ENCODE measurements at places on chromosomes 7 and 10.

- no peak for DNase-seq
- no peak overlapping the region for H3K27ac ChIP-seq
- no peak overlapping the region for H3K4me3 ChIP-seq
- H3K27me3 ChIP-seq, result peaks cover 8% of the 10 kb centered on the region
These were observed 227.8 kb downstream of the ARHGAP21 start for GRCh38 chr10:24495666-24496460.

DNA sequence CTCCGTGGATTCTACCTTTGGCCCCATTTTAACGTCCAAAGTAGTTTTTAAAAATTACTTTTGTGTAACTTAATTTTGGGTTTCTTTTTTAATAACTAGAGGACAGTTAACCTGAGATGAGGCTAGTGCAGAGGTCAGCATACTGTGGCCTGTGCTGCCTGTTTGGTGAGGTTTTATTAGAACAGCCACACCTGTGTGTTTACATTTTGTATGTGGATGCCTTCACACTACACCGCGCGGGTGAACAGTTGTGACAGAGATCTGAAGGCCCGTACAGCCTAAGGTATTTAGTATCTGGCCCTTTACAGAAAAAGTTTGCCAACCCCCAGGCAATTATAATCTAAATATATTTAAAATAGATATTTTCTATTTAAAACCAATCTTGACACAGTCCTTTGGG is 46.9 kb downstream of the STK17A start:
- H3K36me3 ChIP-seq, result peaks cover 43% of the 10 kb centered on the region
- H3K4me3 ChIP-seq, result no peak overlapping the region
- peaks cover 43% of the 10 kb centered on the region for H3K4me1 ChIP-seq
- H3K27ac ChIP-seq, result no peak overlapping the region

DNA sequence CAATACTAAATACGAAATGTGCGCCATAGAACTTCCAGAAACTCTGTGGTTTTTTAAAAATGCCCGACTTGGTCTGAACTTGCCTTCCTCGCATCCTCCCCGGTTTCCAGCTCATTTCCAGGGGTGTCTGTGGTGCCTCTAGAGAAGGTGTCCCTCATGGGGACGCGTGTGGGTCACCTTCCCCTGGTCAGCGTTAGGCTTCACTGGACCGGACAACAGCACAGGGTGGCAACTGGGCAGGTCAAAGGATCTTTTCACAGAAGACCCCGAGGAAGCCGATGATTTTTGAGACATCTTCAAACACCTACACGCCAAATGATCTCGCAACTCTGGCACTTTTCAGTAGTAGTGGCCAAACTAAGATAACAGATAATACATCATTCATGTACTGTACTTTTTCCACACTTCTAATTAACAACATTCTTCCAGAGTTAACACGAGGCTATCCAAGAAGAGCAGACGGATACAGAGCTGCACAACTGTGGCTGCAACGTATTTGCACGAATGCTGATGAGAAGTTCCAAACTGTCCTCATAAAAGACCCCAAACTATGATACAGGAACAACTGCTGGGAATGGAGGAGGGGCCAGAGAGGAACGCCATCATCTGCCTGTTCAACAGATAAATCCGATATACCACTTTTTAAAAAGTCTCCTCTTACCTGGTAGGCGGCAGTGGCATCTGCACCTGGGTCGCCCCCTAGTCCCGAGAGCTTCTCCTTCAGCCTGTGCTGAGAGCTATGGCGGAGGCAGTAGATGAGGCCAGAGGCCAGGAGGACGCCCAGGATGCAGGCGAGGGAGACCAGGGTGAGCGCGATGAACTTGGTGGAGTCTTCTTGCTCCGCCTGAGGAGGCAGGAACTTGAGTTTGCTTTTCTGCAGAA is 345.5 kb downstream of the DNAJB6 start:
- DNase-seq, result no peak
- H3K27me3 ChIP-seq, result peaks cover 13% of the 10 kb centered on the region
- H3K4me1 ChIP-seq, result peaks cover 2% of the 10 kb centered on the region

- H3K36me3 ChIP-seq, result no peaks in the 10 kb centered on the region
- no peak overlapping the region for H3K4me3 ChIP-seq
- H3K4me1 ChIP-seq, result peaks cover 13% of the 10 kb centered on the region
- no peak overlapping the region for H3K27ac ChIP-seq
These were observed 2.3 kb upstream of the PAPSS2 start for GRCh38 chr10:87657371-87657770.

GRCh38 chr7:90303241-90303640 is 17.9 kb downstream of the FAM237B start:
- H3K4me3 ChIP-seq, result no peak overlapping the region
- peaks cover 4% of the 10 kb centered on the region for H3K27me3 ChIP-seq
- H3K4me1 ChIP-seq, result no peaks in the 10 kb centered on the region
- H3K36me3 ChIP-seq, result no peaks in the 10 kb centered on the region

- no peaks in the 10 kb centered on the region for H3K36me3 ChIP-seq
- no peak overlapping the region for H3K27ac ChIP-seq
- peaks cover 7% of the 10 kb centered on the region for H3K27me3 ChIP-seq
- no peak overlapping the region for H3K4me3 ChIP-seq
These were observed 179.5 kb downstream of the ADAM12 start for GRCh38 chr10:126208726-126209302.

DNA sequence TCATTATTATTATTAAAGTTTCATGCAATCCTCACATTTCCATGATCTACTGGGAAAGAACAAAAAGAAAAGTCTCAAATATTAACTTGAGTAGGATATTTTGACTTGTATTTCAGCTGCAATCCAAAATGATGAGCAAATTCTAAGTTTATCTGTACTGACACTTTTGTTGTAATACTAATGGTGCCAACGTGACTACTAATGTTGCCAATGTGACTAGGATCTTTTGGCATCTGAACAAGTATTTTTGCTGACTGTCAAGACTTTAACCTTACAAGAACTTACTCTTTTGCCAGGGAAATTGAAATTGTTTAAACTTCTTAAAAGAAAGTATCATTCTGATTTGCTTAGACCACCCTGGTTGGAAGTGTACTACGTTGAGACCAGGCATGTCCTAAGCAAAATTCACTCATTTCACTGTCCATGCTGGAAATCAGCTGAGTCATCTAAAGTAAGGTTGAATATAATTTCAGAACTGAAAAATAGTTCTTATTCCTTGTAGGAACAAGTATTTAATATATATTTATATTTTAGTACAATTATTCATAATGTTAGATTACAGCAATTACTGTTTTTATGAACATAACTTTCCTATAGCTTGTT is 78.5 kb upstream of the LYZL1 start:
- no peaks in the 10 kb centered on the region for H3K36me3 ChIP-seq
- H3K27me3 ChIP-seq, result no peaks in the 10 kb centered on the region
- H3K4me3 ChIP-seq, result no peak overlapping the region
- H3K4me1 ChIP-seq, result no peaks in the 10 kb centered on the region
- DNase-seq, result no peak
- no peak overlapping the region for H3K27ac ChIP-seq

- no peak overlapping the region for H3K4me3 ChIP-seq
- no peaks in the 10 kb centered on the region for H3K36me3 ChIP-seq
- no peaks in the 10 kb centered on the region for H3K4me1 ChIP-seq
- no peak overlapping the region for H3K27ac ChIP-seq
- DNase-seq, result no peak
- no peaks in the 10 kb centered on the region for H3K27me3 ChIP-seq
These were observed 213.2 kb upstream of the MDFIC start for GRCh38 chr7:114708646-114709045.

GRCh38 chr10:53786236-53786900 is 1013.8 kb upstream of the MBL2 start:
- no peaks in the 10 kb centered on the region for H3K27me3 ChIP-seq
- H3K36me3 ChIP-seq, result no peaks in the 10 kb centered on the region
- DNase-seq, result no peak
- H3K27ac ChIP-seq, result no peak overlapping the region
- no peak overlapping the region for H3K4me3 ChIP-seq
- no peaks in the 10 kb centered on the region for H3K4me1 ChIP-seq

DNA sequence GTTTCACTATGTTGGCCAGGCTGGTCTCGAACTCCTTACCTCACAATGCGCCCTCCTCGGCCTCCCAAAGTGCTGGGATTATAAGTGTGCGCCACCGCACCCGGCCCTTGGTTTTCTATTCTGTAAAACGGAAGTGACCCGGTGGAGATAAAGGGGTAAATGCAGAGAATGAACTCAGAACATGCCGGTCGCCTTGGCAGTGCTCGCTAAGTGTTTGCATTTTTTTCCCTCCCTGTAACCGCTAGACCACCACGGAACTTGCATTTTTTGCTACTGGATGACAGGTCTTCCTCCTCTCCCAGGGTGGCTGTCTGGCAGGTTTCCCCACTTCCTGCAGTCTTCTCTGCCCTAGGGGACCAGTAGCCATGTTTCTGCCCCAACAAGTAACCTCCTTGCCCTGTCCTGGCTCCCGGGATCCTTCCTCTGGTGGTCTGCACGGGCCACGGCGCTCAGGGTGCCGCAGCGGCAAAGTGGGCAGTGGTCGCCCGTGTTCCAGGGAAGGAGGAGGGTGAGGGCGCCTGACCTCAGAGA is 18.8 kb upstream of the GNA12 start:
- peak overlapping the region; percentile 38 for H3K4me3 ChIP-seq
- H3K36me3 ChIP-seq, result peaks cover 5% of the 10 kb centered on the region
- peaks cover 18% of the 10 kb centered on the region for H3K4me1 ChIP-seq
- H3K27me3 ChIP-seq, result no peaks in the 10 kb centered on the region
- DNase-seq, result no peak
- peak overlapping the region; percentile 14 for H3K27ac ChIP-seq

GRCh38 chr10:8453587-8453986 is 399.1 kb downstream of the GATA3 start:
- no peaks in the 10 kb centered on the region for H3K27me3 ChIP-seq
- H3K36me3 ChIP-seq, result no peaks in the 10 kb centered on the region
- DNase-seq, result no peak
- no peaks in the 10 kb centered on the region for H3K4me1 ChIP-seq

GRCh38 chr10:52250510-52250909 is 63.6 kb upstream of the DKK1 start:
- no peak overlapping the region for H3K27ac ChIP-seq
- no peak overlapping the region for H3K4me3 ChIP-seq
- no peaks in the 10 kb centered on the region for H3K36me3 ChIP-seq
- peaks cover 1% of the 10 kb centered on the region for H3K27me3 ChIP-seq
- H3K4me1 ChIP-seq, result no peaks in the 10 kb centered on the region

- no peaks in the 10 kb centered on the region for H3K4me1 ChIP-seq
- H3K4me3 ChIP-seq, result no peak overlapping the region
- no peaks in the 10 kb centered on the region for H3K36me3 ChIP-seq
- DNase-seq, result no peak
- no peak overlapping the region for H3K27ac ChIP-seq
These were observed 42.9 kb upstream of the SAMD8 start for GRCh38 chr10:75068523-75068922.

DNA sequence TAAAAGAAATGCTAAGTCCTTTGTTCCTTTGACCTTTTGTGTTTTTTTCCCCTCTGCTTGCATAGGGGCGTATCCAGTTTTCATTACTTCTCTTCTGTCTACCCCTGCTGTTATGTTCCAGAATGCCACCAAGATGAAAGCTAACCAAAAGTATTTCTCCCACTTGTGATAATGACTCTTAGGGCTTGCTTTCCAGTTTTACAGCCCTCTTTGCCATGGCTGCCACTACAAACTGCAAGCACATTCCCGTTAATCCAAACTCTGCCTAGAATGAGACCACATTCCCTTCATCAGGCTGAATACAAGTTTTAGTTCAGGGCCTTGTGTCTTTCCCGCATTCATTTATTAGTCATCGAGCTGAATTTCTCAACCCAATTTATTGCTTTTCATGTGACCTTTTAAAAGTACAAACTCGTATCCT is 23.6 kb upstream of the CD36 start:
- H3K27me3 ChIP-seq, result no peaks in the 10 kb centered on the region
- no peak overlapping the region for H3K4me3 ChIP-seq
- no peak for DNase-seq
- no peaks in the 10 kb centered on the region for H3K36me3 ChIP-seq
- no peak overlapping the region for H3K27ac ChIP-seq

DNA sequence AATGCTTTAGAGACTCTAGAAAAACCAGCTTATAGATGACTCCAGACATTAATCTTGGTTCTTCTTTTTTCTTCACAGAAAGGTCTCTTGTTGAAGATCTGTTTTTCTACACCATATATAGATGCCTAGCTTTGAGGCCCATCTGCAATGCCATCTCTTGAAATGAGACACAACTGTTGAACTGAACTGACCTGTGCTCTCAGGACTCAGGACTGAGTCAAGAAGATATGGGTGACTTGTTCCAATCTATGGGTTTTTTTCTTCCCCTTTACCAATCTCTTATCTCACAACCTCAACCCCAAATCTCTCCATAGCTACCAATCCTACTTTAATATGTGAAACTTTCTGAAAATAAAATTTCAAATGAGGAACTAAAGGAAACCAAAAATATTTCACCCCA is 194.7 kb downstream of the SNX13 start:
- no peak overlapping the region for H3K4me3 ChIP-seq
- no peaks in the 10 kb centered on the region for H3K27me3 ChIP-seq
- no peaks in the 10 kb centered on the region for H3K36me3 ChIP-seq
- no peak for DNase-seq
- H3K27ac ChIP-seq, result no peak overlapping the region

GRCh38 chr7:39700165-39700564 is 76.8 kb downstream of the RALA start:
- no peaks in the 10 kb centered on the region for H3K4me1 ChIP-seq
- H3K4me3 ChIP-seq, result no peak overlapping the region
- H3K36me3 ChIP-seq, result peaks cover 50% of the 10 kb centered on the region
- no peak overlapping the region for H3K27ac ChIP-seq
- H3K27me3 ChIP-seq, result no peaks in the 10 kb centered on the region

DNA sequence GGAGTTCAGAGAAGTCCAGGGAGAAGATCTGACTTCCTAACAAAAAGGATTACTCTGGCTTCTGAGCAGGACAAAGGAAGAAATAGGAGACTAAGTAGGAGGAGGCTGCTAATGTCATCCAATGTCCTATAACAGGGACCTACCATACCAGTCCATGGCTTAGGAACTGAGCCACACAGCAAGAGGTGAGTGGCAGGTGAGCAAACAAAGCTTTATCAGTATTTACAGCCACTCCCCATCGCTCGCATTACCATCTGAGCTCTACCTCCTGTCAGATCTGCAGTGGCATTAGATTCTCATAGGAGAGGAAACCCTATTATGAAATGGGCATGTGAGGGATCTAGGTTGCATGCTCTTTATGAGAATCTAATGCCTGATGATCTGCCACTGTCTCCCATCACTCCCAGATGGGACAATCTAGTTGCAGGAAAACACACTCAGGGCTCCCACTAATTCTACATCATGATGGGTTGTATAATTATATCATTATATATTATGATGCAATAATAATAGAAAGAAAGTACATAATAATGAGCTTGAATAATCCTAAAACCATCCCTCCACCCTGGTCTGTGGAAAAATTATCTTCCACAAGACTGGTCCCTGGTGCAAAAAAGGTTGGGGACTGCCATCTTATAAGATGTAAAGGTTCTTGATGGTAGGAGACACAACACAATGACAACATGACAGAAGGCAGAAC is 487.4 kb downstream of the PLXDC2 start:
- H3K27me3 ChIP-seq, result no peaks in the 10 kb centered on the region
- H3K36me3 ChIP-seq, result no peaks in the 10 kb centered on the region
- no peak overlapping the region for H3K27ac ChIP-seq

GRCh38 chr10:80155696-80156215 is 23.2 kb downstream of the PLAC9 start:
- H3K27me3 ChIP-seq, result no peaks in the 10 kb centered on the region
- peaks cover 66% of the 10 kb centered on the region for H3K36me3 ChIP-seq
- H3K4me3 ChIP-seq, result no peak overlapping the region
- no peak for DNase-seq
- no peaks in the 10 kb centered on the region for H3K4me1 ChIP-seq

All from memory B cell (primary cell).